ENCODE measurements at places on chromosomes 3 and 15.

DNA sequence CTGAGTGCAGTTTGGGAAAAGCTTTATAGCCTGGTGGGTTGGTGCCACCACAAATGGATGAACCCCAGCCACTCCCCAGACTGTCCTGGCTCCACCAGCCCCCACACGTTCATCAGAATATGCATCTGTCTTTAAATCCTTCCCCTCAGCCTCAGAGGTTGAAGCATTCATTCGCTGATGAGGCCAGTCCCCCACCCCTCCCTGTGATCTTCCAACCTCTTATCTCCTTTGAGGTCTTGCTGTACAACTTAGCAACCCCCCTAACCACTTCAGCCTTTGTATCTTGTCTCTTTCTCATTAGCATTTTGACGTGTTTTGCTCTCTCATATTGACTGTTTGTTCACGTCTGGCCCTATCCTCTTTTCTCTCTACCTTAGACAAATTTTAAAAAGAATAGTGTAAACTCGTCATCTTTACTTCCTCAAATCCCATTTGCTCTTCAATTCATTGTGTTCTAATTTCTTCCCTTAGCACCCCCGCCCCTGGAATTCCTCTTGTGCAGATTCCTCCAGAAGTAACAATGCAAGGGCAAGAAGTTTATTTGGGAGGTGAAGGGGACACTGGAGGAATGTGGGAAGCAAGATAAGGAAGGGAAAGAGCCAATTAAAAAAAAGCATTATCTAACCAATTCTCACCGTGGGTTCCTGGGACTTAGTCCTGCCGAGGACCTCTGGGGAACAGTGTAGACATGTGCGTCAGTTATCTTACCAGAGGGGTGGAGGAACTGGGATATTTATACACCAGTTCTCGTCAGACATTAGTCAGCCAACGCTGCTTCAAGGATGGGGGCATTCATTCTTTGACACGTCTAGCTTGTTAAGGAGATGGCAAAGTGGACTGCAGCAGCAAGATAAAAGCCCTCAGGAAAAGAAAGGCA, 38.6 kb downstream of the MOBP start:
- no peak for DNase-seq

- no peak for DNase-seq
These were observed 56.2 kb upstream of the PEX5L start for GRCh38 chr3:180092889-180093288.

GRCh38 chr15:95538693-95539092, 791.8 kb upstream of the NR2F2 start:
- DNase-seq: no peak

DNA sequence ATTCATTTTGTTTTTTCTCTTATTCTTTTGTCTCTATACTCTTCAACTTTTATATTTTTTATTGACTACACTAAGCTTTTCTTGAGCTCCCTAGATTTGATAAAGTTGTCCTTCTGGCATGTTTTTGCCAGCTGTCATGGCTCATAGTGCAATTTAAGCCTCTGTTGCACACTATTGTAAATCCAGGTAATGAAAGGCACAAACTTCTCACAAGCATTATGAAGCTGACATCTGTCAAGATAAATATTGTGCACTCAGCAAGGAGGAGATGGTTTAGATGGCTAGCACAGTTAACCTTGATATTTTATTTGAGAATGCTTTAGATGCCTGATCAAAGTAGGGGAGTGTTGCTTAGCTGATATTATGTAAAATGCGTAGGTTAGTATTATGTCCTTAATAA, 1280.9 kb downstream of the NSUN3 start:
- DNase-seq: no peak

DNA sequence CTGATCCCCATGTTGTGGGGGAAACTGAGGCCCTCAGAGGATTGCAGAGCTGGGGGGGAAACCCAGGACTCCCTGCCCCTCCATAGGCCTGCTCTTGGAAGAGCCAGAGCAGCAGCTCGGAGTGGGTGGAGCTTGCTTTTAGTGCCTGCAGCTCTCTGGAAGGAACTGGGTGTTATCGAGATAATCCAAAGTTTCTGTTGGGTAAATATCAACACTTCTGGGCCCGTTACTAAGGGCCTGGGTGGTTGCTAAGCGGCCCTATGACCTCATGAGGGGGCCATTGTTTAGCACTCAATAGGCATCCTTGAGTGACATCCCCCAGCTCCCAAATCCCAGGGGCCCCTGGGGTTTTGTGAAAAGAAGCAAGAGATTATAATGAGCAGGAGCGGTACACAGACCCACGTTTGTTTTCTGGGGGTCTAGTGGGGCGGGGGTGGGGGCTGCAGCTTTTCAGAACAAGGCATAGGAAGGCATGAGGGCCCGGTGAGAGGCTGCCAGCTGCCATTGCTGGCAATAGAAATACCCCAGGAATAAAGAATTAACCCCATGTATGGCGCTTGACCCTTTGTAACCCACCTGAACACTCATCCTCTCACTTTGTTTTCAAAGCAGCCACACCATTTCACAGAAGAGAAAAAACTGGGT, 48.3 kb upstream of the ATP2B2 start:
- no peak for DNase-seq

DNA sequence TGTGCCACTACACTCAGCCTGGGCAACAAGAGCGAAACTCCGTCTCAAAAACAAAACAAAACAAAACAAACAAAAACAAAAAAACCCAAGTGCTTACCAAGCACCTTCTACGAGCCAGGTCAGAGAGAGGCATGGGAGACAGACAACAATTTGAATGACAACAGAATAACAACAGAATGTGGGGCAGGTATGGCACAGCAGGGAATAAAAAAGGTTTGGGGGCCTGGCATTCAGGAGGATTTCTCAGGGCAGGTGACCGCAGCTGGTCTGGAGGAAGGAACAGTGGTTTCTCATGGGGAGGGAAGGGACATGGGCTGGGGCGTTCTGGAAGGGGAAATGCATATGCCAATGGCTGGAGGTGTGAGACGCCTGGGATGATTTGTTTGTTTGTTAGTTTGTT, 22.5 kb upstream of the PARL start:
- no peak for DNase-seq

GRCh38 chr15:99454941-99455788, 110.6 kb upstream of the MEF2A start:
- DNase-seq: no peak

DNA sequence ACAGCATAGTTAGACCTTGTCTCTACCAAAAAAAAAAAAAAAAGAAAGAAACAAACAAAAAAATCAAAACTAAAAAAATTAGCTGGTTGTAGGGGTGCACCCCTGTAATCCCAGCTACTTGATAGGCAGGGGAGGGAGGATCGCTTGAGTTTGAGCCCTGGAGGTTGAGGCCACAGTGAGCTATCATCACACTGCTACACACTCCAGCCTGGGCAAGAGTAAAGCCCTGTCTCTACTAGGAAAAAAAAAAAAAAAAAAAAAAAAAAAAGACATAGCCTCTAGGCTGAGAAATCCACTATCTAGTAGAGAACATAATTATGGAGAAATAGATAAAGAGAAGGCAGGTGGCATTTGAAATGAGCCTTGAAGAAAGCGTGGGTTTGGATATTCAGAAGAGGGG, 2.2 kb upstream of the CHRNA5 start:
- DNase-seq: no peak

- DNase-seq: no peak
These were observed 40.5 kb downstream of the IMPG2 start for GRCh38 chr3:101279765-101280385.

GRCh38 chr3:172154768-172155664, 115.6 kb downstream of the FNDC3B start:
- DNase-seq: no peak

DNA sequence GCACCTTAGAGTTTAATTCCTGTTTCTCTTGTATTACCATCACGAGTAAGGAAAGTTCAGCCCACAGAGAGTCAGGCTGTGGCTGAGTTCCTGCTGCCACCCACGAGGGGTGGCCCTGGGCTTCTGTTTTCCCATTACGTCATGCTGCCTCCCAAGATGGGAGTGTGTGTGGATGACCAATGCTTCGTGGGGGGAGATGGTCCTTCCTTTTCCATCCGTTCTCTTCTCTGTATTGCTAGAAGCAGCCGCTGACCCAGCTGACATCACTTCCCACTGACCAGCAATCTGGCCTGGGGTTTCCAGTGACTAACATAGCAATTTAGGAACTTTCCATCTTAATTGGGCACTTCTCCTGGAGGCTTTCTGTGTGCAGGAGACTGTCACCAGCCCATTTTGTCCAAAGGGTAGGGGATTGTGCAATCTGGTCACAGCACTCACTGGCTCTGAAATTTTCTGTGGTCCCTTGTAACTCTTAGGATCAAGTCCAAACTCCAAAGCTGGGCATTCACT, 9.3 kb downstream of the IRAK2 start:
- DNase-seq: no peak

DNA sequence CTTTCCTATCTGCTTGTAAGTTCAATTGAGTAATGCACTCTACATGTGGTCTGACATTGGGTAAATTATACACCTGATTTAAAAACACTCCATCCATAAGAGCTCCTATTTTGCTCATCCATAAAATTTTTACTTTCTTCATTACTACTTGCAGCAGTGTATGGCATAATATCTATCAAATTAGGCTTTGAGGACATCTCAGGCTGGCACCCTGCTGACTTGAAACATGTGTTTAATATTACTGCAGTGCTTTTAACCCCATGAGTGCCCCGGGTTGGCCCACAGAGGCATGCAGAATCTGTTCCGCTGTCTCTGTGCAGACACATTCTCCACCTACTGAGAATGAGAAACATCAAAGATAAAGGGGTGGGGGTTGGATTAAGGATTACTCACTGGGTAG, 249.9 kb upstream of the DNAJC19 start:
- no peak for DNase-seq

DNA sequence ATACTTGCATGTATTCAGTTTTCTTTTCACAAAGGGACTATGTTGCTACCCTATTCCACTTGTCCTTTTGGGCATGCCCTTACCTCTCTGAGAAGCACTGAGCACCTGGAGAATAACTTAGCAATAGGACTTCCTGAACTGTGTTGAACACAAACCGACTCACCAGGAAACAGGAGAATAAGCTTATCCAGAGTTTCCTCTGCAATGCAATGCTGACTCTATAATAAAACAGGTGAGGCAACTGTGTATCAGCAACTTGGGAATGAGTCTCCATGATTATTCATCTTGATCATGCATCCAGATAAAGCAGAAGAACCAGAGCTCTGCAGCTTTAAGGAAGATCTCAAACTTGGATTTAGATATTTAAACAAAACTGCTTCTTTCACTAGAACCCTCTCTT, 806.5 kb downstream of the IGSF11 start:
- DNase-seq: no peak

GRCh38 chr15:31338318-31338878, 11.8 kb downstream of the KLF13 start:
- DNase-seq: no peak
